Muscle of back (tissue), 13 donors: ENCODE measurements at places on chromosomes 12 and 14. TPM values are rescaled to one million over a fixed set of nuclear protein-coding genes. Genes with fewer than 3 reads are reported as not detected.

PLEK2 gene
- polyA plus RNA-seq = 0.54 TPM

RNF212B gene
- not detected for polyA plus RNA-seq

ADAM21 gene
- polyA plus RNA-seq = 0.60 TPM

SSPN gene
- polyA plus RNA-seq = 106 TPM

DDX51 gene
- polyA plus RNA-seq = 19.3 TPM

CCDC184 gene
- 2.8 TPM for polyA plus RNA-seq

SMCO2 gene
- not detected for polyA plus RNA-seq

ADAMTS20 gene
- polyA plus RNA-seq = 0.11 TPM

TTC9 gene
- polyA plus RNA-seq = 7.9 TPM

ZFP36L1 gene
- 149 TPM for polyA plus RNA-seq

OAS1 gene
- 3.7 TPM for polyA plus RNA-seq

UBE2N gene
- polyA plus RNA-seq = 113 TPM

MYRFL gene
- 0.69 TPM for polyA plus RNA-seq

RIPK3 gene
- polyA plus RNA-seq = 1.9 TPM

GPRC5D gene
- 0.63 TPM for polyA plus RNA-seq

OTX2 gene
- polyA plus RNA-seq = not detected

MDP1 gene
- polyA plus RNA-seq = 6.1 TPM

NACA gene
- polyA plus RNA-seq = 1,664 TPM

SLC24A4 gene
- 2.1 TPM for polyA plus RNA-seq

IRAK3 gene
- 8.0 TPM for polyA plus RNA-seq

C1QL4 gene
- not detected for polyA plus RNA-seq

RTL1 gene
- polyA plus RNA-seq = 33.0 TPM

PIP4P1 gene
- polyA plus RNA-seq = 18.5 TPM

TMPRSS12 gene
- polyA plus RNA-seq = not detected

TAS2R8 gene
- polyA plus RNA-seq = not detected
